Esophagus squamous epithelium (tissue), 5 donors: ENCODE measurements at places on chromosomes 1 and 21.

- DNase-seq: no peak
These were observed 130.5 kb downstream of the RWDD3 start for GRCh38 chr1:95364546-95364945.

GRCh38 chr1:197744979-197745378 is 30.3 kb downstream of the DENND1B start:
- no peak for DNase-seq

DNA sequence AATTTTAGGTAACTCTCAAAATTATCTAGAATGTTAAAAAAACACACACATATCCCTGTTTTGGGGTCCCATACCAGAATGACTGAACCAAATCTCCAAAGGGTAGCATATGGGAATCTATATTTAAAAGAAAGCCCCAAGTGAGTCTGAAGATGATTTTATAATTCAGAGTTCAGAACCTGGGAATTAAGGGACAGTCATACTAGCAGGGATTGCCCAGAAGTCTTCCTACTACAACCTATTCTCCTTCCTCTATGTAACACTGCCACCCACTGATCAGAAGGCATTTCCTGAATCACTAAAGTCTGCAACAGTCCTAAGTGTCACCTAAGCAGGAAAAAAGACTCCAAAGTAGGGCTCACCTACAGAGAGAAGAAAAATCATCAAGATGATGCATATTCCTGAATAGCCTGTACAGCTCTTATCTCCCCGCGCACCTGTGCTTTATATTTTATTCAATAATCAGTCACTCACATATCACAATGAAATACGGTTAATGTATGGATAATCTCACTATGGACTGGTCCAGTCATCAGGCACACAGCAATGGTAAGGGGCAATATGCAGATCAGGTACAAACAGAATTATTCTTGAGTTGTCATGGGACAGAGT is 4.9 kb downstream of the RGS1 start:
- no peak for DNase-seq

- DNase-seq: no peak
These were observed 8.7 kb upstream of the COL6A1 start for GRCh38 chr21:45972716-45973474.

GRCh38 chr21:46226146-46226545 is 2.4 kb downstream of the LSS start:
- no peak for DNase-seq

DNA sequence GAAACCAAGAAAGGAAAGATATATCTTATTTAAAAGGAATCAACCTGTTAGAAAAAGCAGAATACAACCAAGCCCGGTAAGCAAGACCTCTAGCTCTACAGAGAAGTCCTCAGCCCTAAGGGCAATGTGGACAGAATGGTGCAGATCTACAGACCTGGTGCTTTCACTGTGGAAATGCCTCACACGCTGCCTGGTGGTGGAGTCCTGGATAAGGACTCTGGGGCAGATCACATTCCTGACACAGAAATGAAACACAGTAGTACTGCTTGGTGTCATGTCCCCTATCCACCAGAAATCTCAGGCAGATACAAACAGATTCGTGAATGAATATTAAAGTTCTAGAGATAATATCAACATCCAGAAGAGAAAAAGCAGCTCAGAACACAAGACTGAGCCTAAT is 6.8 kb downstream of the CNN3 start:
- DNase-seq: no peak

- no peak for DNase-seq
These were observed 41.9 kb downstream of the WNT9A start for GRCh38 chr1:227905573-227906487.

- DNase-seq: no peak
These were observed 74.7 kb upstream of the AKT3 start for GRCh38 chr1:243924588-243925349.

DNA sequence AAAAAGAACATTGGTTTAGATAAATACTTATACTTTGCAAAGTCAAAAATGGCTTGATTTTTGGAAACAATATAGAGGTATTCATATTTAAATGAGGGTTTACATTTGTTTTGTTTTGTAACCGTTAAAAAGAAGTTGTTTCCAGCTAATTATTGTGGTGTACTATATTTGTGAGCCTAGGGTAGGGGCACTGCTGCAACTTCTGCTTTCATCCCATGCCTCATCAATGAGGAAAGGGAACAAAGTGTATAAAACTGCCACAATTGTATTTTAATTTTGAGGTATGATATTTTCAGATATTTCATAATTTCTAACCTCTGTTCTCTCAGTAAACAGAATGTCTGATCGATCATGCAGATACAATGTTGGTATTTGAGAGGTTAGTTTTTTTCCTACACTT is 65.3 kb upstream of the SAMD13 start:
- DNase-seq: no peak
